ENCODE measurements at places on chromosomes 7 and 10.

GRCh38 chr10:13502380-13502779 is 26.4 kb downstream of the BEND7 start:
- DNase-seq: no peak

- no peak for DNase-seq
Observed at GRCh38 chr10:52488606-52489485, 174.8 kb downstream of the DKK1 start.

DNA sequence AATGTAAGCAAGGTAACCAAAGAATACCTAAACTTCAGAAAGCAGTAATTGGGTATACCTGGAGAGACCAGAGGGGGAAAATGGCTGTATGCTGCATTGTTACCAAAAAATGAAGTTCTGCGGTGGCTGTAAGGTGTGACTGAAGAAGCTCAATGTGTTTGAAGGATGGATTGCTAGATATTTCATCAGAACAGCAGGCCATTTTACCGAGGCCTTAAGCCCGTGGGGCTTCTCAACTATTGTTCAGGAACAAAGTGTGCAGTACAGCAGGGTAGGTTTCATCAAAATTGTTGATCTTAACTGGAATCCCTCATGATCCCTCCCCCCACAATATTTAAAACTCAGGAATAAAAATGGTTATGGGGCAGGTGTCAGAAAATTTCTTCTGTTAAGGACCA is 204.0 kb upstream of the GHITM start:
- DNase-seq: no peak

DNA sequence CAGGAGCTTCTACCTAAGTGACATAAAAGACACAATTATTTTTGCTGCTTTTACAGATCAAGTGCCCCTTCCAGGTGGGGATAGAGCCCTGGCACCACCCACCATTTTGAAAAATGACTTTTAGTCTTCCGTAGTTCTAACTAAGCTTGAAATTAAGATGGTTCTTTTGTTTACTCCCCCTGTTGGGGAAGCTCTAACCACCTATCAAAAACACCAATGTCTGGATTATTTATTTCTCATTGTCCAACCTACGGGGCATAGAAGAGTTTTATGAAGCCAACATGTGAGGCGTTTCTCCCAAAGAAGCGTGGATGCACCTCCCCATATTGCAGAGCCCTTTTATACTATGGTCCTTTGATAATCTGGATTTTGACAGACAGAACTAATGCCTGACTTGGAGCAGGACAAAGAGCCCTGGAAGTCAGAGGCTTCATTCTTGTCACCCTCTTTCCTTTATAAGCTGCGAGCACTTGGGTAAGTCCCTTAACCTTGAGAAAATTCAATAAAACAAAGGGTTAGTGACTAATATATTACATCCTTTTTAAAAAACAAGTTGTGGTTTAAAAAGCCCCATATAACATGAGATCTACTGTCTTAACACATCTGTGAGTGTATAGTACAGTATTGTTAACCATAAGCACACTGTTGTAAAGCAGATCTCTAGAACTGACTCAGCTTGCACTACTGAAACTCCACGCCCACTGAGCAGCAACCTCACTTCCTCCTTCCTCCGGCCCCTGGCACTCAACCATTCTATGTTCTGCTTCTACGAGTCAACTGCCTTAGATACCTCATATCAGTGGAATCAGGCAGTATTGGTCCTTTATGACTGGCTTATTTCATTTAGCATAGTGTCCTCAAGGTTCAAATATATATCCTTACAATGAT is 67.5 kb downstream of the ATXN7L1 start:
- peak; percentile 68 for DNase-seq

DNA sequence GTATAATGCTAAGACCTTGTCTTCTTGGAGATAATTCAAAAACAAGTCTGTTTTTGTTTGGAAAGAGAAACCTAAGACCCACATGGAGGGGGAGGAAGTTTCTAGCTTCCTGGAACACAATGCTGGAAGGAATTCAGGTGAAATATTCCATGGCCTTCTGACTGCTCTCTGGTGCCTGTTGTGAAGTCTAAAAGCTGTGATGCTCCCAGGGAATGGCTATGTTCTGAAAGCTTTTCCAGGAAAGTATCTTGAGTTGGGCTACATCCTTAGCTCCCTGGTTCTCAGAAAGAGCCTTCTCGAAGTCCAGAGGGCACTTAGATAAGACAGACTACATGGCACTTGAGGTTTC is 12.5 kb upstream of the PFKP start:
- DNase-seq: no peak

DNA sequence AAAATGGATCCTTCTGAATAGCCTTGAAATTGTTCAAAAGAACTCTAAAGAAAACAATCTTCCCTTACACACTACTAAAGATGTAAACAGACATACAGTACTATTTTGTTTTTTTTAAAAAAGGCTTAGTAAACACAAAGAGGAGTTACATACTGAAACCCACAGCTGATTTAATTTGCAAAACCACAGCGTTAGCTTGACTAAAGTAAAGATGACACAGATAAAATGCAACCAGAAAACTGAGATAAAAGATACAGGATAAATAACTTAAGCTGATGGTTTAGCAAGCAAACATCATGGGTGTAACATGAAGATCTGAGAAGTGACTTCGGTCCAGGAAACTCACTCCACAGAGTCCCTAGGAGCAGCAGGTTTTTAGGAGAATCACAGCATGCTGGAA is 21.8 kb downstream of the PRKCQ start:
- no peak for DNase-seq

DNA sequence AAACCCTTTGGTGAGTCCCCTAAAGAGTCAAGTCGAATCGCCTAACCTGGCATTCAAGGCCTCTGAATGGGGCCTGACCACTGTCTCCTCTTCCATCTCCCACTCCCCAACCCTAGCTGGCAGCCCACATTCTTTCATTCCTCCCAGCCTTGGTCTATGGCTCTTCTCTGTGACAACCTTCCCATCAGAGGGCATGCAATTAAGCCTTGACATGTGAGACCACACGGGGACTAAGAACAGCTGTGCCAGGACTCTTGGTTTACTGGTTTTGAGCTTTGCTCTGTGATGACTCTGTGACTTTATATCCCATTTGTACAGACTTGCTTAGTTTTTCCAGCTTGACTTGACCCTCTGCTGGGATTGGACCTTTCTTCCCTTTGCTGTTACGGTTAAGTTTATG is 116.6 kb downstream of the BUB3 start:
- no peak for DNase-seq
